ENCODE measurements at places on chromosomes 16 and 17.

- no peak for DNase-seq
Observed at GRCh38 chr17:83099086-83099555, 19.7 kb downstream of the METRNL start.

DNA sequence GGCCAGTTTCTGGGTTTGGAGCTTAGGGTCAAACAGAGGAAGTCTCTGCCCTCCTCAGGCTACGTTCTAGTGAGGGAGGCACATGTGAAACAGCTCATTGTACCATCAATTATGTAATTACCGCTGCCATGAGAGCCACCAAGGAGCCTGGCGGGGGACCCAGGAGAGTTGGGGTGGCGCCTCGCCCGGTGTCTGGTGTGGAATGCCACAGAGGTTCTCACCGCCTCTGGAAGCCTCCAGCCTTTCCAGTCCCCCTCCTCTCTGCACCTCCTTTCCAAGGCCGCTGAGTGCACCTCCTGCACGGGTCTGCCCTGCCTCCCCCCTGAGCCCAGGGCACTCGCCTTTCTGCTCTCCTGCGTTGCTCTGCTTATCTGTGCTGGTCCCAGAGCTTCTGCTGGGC, 51.4 kb downstream of the SREBF1 start:
- no peak for DNase-seq

- peak; percentile 82 for DNase-seq
Observed at GRCh38 chr17:7929158-7930023, at the start of gene KCNAB3. Gene KCNAB3 (minus strand): TSS chr17:7929856. CDS start chr17:7929435, 421 bp downstream.

DNA sequence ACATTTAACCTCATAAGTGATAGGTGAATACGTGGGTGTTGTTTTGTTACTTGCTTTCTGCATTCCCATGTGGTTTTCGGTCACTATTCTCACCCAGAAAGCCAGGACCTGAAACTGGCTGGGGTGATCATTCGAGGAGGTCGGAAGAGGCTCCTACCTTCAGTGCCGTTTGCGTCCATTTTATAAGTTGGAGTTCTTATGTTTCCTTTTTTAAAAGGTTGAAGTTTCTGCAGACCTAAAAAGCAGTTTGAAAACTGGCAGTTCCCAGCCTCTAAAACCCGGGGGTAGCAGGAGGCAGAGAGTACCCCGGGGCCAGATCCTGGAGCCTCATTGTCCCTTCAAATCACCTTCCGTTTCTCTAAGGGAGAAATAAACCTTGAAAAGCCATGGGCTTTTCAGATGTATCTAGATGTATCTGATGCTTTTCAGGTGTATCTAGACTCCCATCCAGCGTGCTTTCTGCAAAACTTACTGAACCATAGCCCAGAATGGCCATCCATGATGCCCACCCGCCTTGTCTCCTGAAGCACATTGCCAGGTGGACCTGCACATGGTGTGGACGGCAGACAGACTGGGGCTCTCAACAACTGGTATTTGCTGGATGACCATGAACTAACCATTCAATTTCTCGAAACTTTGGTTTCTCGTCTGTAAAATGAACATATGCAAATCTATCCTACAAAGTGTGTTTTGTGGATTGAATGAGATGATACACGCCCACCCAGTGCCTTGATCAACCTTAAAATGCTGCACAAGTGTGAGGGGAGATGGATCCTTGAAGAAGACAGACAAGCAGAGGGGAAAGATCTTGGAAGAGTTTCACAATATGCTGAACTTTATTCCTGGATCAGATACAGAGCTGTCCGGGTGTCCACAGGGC, 1.3 kb downstream of the NLRC5 start:
- no peak for DNase-seq

GRCh38 chr17:80367503-80367902, 47.5 kb upstream of the ENDOV start:
- no peak for DNase-seq

- DNase-seq, result no peak
Observed at GRCh38 chr16:10332241-10332640, 53.6 kb upstream of the ATF7IP2 start.

DNA sequence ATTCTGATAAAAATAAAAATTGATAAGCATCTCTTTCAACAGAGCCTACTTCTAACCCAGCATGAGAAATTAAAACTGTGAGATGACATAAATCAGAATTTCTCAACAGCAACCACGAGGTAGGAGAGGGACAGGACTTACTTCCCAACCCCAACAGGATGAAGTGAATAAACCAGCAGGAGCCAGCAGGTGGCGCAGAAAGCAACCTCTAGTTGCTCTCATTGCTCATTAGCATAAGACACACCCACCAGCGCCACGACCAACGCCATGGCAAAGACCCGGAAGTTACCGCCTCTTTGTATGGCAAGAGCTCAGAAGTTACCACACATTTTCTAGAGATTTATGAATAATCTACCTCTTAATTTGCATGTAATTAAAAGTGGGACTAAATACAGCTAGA, 189.4 kb upstream of the CDH8 start:
- no peak for DNase-seq

DNA sequence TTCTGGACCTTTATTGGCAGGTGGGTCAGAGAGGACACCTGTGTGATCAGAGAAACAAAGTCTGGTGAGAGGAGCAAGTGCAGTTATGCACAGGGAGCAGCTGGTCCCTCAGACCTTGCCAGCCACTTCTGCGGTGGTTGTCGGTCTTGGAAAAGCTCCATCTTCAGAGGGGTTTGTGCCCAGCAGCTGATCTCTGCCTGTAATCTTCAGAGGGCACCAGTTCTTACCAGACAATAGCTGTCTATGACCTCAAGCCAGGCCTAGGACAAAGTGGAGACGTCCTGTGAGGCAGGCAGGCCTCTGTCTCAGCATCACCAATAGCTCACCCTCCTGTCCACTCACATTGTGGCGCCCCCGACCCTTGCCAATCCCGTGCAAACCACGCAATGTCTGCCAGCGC, 66.5 kb upstream of the TBX2 start:
- no peak for DNase-seq

GRCh38 chr16:53142823-53143568, 88.2 kb downstream of the CHD9 start:
- DNase-seq, result no peak

GRCh38 chr17:29613352-29613837, 9.3 kb downstream of the CORO6 start:
- peak; percentile 95 for DNase-seq

DNA sequence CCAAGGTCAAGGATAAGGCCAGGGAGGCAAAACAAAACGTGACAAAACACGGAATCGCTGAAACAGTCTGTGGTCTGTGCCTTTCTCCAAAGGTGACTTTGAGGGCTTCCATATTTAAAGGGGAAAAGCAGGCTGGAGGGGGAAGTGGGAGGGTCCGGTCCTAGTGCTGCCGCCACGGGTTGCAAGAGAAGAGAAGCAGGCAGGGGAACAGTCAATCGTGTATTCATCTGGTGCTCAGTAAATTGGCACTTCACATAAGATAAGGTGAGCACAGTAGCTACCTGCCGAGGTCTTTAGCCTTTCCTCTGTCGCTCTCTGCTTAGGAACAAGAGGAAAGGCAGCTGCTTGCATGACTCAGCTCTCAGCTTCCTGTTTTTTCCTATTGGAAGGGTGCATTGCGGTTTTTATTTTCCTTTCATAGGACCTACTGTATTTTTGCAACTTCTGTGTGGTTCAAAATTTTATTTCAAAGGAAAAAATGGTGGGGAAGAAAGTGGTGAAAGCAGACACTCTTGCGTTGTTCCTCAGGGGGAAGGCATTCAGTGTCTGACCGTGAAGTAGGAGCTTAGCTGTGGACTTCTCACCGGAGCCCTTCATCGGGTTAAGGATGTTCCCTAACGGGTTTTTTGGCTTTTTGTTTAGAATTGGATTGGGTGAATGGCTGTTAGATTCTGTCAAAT, 7.1 kb upstream of the LGALS3BP start:
- DNase-seq, result no peak

DNA sequence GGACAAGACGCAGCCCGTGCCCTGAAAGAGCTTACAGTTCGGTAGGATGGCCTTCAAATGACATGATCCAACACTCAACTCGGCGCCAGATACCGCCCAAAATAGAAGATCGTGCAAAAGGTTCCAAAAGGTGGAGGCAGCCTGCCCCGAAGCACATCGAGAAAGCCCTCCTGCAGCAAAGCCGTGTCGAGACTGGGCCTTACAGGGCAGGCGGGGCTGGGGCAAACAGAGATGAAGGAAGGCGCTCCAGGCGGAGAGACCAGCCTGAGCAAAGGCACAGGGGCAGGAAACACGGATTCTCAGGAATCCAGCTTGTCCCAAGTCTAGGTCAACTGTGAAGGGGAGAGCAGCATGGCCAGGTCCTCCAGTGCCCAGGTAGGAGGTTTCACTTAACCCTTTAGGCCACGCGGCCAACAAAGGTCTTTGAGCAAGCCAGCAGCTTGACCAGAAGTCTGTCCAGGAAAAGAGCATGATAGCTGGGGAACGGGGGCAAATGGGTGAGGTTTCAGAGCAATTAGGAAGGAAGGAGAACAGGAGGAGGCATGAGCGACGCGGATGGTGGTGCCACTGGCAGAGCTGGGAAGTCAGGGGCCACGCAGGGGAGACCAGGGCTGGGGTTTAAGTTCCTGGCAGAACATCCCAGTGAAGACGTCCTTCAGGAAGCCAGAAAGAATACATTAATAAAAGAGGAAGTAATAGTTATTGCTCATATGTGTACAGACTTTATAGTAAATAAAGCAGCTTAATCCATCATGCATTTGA, 21.2 kb upstream of the EIF1 start:
- DNase-seq, result no peak

DNA sequence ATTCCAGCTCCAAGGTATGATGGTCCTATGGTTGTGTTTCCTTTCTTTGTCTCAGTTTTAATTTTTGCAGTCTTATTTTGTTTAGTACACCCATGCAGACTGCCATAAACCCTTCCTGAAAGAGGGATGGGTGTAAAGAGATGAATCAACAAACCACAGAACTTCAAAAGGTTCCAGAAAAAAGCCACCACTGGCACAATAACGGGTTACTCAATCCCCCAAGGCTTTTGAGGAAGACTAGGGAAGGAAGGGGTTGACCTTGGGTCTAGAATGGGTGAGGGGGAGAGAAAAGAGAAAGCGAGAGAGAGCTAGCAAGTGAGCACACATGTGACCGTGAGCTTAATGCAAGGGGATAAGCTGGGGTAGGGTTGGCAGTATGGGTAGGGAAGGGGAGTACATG, 168.1 kb downstream of the XYLT1 start:
- DNase-seq, result no peak

DNA sequence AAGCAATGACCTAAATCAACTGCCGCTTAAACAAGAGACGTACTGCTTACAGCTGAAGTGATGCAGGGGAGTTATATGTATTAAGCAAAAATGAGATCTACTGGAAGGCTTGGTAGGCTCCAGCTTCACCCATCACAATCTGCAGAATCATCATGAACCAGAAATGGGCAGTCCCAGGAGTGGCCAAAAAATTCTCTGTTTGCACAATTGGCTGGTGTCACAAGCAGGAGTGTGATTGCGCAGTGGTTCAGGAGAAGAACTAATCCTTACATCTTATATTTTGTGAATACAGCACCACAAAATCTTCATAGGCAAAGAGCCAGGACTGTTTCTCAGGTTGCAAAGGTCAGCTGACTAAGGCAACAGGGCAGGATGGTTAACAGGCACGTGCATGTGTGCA, 75.9 kb downstream of the CES1 start:
- no peak for DNase-seq

GRCh38 chr17:6639586-6640535, 650 bp downstream of the KIAA0753 start:
- DNase-seq, result peak; percentile 57

DNA sequence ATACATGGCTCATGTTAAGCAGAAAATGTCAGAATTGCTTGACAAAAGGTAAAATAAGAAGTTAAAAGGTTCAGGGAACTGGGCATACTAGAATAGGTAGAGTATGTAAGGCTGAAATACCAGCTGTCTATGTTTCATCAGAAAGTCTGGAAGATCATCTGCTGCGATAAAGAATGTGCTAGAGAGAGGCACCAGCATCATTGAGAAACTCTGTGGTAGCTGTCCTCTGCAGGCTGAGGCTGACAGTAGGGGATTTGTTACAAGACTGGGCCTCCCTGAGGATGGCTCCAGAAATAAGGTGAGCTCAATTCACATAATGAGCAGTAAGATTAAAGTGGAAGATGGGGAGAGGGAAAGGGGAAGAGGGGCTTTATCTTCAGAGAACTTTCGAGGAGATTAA, 4.5 kb upstream of the ZNF287 start:
- no peak for DNase-seq

GRCh38 chr17:28261219-28261618, 57.8 kb upstream of the TMEM97 start:
- no peak for DNase-seq

- no peak for DNase-seq
Observed at GRCh38 chr17:46763416-46763815, 55.1 kb downstream of the WNT3 start.

DNA sequence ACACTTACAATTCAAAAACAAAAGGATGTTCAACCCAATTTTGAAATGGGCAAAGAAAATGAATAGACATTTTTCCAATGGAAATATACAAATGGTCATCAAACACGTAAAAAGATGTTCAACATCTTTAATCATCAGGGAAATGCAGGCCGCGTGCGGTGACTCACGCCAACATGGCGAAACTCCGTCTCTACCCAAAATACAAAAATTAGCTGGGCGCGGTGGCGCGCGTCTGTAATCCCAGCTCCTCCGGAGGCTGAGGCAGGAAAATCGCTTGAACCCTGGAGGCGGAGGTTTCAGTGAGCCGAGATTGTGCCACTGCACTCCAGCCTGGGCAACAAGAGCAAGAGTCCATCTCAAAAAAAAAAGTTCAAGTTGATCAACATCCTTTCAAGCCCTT, 1.8 kb upstream of the CLUAP1 start:
- DNase-seq, result no peak

- DNase-seq, result no peak
Observed at GRCh38 chr16:85171004-85171758, 58.9 kb upstream of the CIBAR2 start.

GRCh38 chr16:29791845-29792807, 1.6 kb downstream of the KIF22 start:
- DNase-seq, result no peak

DNA sequence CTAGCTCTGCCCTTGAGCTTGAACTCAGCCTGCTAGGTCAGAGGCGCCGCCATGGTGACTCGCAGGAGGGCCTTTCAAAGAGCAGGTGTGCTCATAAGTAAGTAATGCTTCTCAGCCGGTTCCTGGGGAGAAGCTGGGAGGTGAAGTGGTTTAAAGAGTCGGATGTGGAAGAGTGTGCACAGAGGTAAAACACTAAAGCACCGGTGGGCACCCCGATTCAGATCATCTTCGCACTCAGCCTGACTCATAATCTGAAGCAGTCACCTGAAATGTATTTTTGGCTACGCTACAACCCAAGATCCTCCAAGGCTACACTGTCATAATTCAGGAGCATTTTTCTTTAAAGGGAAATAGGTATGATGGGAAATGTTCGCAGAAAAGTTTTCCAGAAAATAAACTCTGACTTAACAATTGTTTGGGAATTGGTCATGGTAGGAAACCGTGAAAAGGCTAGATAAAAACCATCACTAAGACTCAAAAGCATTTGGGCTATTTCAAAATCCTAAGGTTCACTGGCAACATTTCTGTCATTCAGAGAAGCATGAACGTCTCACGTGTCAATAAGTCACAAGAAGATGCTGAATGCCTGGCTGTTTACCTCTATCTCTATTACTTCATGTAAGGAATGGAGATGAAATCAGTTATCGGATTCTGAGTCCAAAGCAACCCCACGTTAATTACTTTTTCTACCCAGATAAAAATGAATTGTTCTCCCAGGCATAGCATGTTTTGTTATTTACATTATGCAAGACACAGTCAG, 17.8 kb downstream of the CDH8 start:
- DNase-seq, result no peak
